ENCODE measurements at places on chromosomes 2 and 18. TPM values are rescaled to one million over a fixed set of nuclear protein-coding genes. Genes with fewer than 3 reads are reported as not detected.

DNA sequence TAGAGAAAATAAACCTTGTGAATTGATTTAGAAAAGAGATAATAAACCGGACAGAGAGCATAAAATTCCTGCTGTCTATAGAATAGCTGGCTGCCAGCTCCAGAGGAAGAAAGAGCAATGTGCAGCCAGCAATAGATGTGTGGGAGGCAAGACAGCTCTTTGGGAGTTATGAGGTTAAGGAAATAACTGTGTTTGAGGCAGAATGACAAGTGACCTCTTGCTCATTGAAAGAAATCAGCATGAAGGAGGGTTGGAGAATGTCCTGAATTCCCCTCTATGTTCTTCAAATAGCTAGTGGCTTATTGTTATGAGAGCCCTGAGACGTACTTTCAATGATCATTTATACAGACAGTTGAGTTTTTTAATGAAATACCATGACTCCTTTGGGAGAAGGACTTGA, 1009.9 kb upstream of the NXPH2 start:
- no peak for DNase-seq
- no peak overlapping the region for H3K27ac ChIP-seq
- H3K27me3 ChIP-seq, result no peaks in the 10 kb centered on the region
- H3K36me3 ChIP-seq, result no peaks in the 10 kb centered on the region
- H3K4me3 ChIP-seq, result no peak overlapping the region

GRCh38 chr18:23537274-23537673, 34.0 kb downstream of the RMC1 start:
- peaks cover 95% of the 10 kb centered on the region for H3K36me3 ChIP-seq
- H3K4me3 ChIP-seq, result no peak overlapping the region
- H3K27me3 ChIP-seq, result no peaks in the 10 kb centered on the region
- H3K4me1 ChIP-seq, result peaks cover 20% of the 10 kb centered on the region

DNA sequence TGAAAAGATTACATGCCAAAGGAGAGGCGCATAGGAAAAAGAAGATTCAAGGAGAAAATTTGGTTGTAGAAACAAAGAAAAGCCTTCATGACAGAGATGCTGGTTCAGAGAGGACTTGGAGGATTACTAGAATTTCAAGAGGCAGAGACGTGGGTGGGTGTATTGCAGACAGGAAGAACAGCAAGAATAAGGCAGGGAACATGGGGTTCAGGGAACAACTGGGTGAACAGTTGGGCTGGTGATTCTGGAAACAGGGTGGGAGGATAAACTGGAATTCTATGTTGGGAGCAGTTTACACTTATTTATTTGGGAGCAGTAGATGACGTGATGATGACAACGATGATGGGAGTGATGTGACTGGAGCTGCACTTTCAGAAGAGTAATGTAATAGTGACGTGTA, 18.4 kb upstream of the GMCL1 start:
- peaks cover 11% of the 10 kb centered on the region for H3K36me3 ChIP-seq
- H3K27ac ChIP-seq, result no peak overlapping the region
- no peak overlapping the region for H3K4me3 ChIP-seq
- no peaks in the 10 kb centered on the region for H3K4me1 ChIP-seq
- no peak for DNase-seq
- H3K27me3 ChIP-seq, result no peaks in the 10 kb centered on the region

- no peaks in the 10 kb centered on the region for H3K36me3 ChIP-seq
- H3K27me3 ChIP-seq, result no peaks in the 10 kb centered on the region
- no peak overlapping the region for H3K4me3 ChIP-seq
- no peak for DNase-seq
These were observed 780.5 kb upstream of the FAM98A start for GRCh38 chr2:34379586-34379985.

DNA sequence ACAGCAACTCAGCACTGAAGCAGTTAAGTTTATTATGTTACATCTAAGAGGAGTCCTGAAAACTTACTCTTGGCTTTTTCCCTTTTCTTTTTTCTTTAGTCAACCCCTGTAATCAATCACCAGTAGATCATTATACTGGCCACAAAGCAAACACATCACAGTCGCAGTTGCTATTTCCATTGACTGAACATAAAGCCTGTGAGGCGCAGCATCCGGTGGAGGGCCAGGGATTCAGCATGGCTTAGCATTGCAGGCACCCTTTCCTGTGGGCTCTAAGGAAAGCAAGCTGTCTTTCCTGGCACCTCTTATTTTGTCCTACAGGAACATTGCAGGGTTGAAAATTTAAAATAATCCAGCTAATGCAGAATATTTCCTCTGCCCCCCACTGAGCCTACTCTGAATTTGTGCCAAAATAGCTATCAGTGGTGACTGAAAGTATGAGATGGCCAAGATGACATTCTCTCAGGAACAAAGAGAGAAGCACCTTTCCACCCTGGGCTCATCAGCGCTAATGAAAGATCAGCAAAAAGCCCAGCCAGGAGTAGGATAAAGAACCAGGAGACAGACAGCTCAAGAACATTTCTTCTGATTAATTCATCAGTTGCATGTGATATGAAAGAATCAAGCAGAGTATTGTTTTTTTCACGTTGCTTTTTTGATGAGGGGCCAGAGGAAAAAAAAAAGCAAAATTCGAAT, 85.3 kb upstream of the SULT1C3 start:
- no peaks in the 10 kb centered on the region for H3K27me3 ChIP-seq
- H3K27ac ChIP-seq, result no peak overlapping the region
- H3K4me3 ChIP-seq, result no peak overlapping the region
- H3K36me3 ChIP-seq, result no peaks in the 10 kb centered on the region
- DNase-seq, result no peak

DNA sequence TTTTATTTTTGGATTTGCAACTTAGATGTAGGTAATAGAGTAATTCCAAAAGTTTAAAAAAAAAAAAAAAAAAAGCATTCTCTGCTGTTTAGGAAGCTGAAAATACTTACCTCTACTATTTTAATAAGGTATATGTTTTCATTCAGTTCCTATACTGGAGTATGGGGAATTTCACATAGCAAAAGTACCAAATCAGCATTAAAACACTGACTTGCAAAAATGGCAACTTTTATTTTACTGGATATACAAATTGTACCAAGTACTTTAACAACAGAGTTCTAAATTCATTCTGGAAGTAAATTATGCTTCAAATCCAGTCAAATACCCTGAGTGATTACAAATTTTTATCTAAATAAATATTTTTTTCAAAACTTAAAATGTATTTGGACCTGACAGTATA, 76.7 kb downstream of the TCF4 start:
- H3K4me1 ChIP-seq, result no peaks in the 10 kb centered on the region
- H3K27me3 ChIP-seq, result no peaks in the 10 kb centered on the region
- DNase-seq, result no peak
- H3K4me3 ChIP-seq, result no peak overlapping the region
- no peaks in the 10 kb centered on the region for H3K36me3 ChIP-seq

The REG3A gene
- not detected for total RNA-seq

GRCh38 chr2:110997331-110998045, 123.2 kb upstream of the BCL2L11 start:
- peaks cover 27% of the 10 kb centered on the region for H3K4me1 ChIP-seq
- H3K27me3 ChIP-seq, result no peaks in the 10 kb centered on the region
- no peak overlapping the region for H3K4me3 ChIP-seq

GRCh38 chr2:237636578-237636977, 9.2 kb downstream of the LRRFIP1 start:
- no peak overlapping the region for H3K4me3 ChIP-seq
- peaks cover 11% of the 10 kb centered on the region for H3K4me1 ChIP-seq
- no peaks in the 10 kb centered on the region for H3K27me3 ChIP-seq
- no peaks in the 10 kb centered on the region for H3K36me3 ChIP-seq
- peak overlapping the region; percentile 1 for H3K27ac ChIP-seq

DNA sequence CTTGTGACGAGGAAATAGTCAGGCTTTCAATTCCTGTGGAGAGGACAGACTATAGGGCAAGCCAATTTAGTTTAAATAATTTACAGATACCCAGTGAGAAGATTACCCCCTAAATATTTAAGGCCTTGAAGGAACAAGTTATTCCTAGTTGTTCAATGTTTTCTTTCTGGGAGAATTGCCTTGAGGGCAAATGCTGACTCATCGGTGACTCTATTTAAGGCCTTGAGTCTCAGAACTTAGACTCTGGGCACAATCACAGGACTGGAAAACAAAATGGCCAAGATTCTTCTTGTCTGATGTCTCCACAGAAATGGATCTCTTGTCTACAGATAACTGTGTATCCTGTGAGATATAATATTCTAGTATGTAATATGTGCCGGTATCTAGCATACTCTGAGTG, 467.1 kb downstream of the SUCLG1 start:
- no peak for DNase-seq
- peaks cover 5% of the 10 kb centered on the region for H3K27me3 ChIP-seq
- no peak overlapping the region for H3K4me3 ChIP-seq

The CABYR gene
- 0.94 TPM for total RNA-seq

The SRD5A2 gene
- total RNA-seq, result not detected
